ENCODE measurements at places on chromosomes 13 and 19.

GRCh38 chr19:14159059-14159458 is 22.7 kb upstream of the ASF1B start:
- no peak for DNase-seq

DNA sequence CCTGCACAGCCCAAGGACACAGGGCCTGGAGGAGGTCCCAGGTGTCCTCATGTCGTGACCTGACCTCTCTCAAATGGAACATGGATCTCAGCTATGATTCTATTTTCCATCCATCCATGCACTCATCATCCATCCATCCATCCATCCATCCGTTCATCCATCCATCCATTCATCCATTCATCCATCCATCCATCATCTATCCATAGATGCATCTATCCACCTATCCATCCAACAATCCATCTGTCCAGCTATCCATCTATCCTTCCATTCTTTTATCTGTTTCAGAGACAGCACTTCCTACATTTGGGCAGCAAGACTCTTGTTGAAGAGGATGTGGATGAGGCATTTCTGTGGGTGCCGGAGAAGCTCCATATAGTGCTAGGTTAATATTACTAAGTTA is 86.7 kb downstream of the SCGB2B2 start:
- DNase-seq = no peak

GRCh38 chr13:27601803-27602202 is 18.5 kb downstream of the LNX2 start:
- no peak for DNase-seq

DNA sequence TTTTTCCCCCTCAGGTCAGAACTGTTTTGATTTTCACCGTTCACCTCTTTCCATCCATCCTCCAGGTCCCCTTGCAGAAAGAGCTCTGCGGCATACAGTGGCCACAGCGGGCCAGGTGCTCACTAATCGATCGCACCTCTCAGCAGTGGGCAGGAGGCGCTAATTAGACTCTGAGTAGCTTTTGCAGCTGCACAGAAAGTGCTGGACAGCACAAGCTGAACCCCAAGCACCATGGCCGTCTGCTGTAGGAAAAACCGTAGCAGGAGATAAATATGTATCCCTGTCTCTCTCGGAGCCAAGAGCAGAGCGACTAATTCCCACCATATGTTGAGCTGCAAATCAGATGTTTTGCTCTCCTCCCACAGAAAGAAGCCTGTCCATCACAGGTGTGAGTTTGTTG is 54.4 kb downstream of the PEX11G start:
- DNase-seq = no peak

GRCh38 chr13:95250961-95251360 is 50.3 kb downstream of the ABCC4 start:
- no peak for DNase-seq

DNA sequence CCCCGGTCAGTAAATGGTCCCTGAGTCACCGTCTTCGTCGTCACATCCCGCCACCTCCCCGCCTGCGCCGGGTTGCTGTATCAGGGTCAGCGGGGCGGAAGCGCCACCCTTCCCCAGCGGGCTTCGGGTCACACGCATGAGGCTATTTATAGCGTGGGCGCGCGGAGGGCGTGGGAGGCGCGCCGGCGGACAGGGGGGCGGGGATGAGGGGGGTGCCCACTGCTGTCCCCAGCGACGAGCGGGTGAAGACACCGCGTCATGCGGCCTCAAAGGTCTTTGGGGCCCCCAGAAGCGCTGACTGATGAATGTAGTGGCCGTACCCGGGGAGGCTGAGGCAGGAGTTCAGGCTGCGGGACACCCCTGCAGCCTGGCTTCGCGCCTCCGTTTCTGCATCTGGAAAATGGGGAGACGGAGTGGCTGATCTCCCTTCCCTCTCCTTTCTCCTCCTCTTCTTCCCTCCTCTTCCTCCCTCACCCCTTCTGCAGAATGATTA is 7.9 kb downstream of the UNC13A start:
- no peak for DNase-seq

- no peak for DNase-seq
Measured at GRCh38 chr13:25633093-25633492, 261.3 kb downstream of the ATP8A2 start.

DNA sequence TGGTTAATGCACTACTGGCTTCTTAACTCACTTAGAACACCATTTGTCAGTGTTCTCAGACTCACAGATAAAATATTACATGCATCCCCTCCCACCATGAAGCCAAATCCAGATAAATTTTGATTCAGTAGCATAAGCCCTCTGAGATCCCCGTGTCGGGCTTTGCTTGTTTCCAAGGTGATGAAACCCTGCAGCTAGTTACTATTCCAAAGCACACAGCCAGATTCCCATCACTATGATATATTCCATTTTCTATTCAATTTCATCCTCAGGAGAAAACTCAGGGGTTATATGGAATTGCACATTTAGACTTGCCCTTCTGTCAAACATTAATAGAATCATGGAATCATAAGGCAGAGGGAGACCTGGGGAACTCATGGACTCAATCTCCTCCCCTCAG is 9.4 kb upstream of the FAM124A start:
- DNase-seq = no peak

DNA sequence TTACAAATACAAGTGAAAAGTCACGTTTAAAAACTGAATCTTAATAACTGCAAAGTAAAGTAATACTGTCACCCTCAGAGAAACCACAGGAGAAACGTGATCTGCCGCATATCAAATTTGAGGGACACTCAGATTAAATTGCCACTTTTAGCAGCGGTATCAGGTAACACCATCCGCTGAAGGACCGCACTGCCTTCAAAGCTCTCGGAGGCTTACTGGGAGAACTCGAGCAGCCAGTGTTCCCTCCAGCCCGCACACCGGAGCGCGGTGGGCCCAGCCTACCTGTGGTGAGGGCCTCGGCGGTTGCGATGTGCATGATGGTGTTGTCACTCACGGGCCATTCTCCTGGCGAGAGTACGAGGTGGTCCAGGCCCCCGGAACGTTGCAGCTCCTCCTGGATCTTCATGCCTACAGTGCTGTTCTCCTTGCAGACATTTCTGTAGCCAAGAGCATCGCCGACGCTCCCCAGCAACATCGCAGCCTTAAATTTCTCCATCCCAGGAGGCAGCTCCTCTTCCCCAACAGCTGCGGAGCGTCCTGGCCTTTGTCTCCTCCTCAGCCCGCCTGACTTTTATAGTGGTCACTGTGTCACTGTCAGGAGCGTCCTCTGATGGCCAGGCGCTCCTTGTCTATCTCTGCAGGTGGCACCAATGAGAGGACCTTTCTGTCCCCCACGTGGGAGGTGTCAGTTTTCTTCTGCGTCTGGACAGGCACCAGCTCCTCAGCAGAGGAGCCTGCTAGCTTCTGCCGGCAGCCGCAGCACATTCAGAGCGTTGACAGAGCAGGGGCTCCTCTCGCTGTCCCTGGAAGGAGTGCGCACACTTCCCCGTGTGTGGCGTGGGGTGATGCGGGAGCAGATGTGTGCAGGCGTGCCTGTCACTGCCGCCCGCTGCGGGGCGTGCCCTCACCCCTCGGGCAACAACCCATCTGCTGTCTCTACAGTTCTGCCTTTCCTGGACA is at the start of gene ADPRHL1:
Gene ADPRHL1, minus strand, starts transcription at position 547 of the 960 bp plus-strand sequence. Its CDS starts 51 bp downstream, at position 496.
- DNase-seq = peak; percentile 32

- no peak for DNase-seq
Measured at GRCh38 chr19:20388706-20389225, 176.8 kb downstream of the ZNF737 start.

- DNase-seq = no peak
Measured at GRCh38 chr19:45322744-45323281, at the start of gene CKM. Gene CKM, minus strand, starts transcription at chr19:45322875. Its CDS starts 3,162 bp downstream, at chr19:45319713.

Data from NCI-H187 treated with DMSO at 0.1 percent for 48 hours (cell line).